ENCODE measurements at places on chromosomes 1 and 21.
A peak's percentile ranks its signal among the peaks of the same experiment; 100 is the strongest.

DNA sequence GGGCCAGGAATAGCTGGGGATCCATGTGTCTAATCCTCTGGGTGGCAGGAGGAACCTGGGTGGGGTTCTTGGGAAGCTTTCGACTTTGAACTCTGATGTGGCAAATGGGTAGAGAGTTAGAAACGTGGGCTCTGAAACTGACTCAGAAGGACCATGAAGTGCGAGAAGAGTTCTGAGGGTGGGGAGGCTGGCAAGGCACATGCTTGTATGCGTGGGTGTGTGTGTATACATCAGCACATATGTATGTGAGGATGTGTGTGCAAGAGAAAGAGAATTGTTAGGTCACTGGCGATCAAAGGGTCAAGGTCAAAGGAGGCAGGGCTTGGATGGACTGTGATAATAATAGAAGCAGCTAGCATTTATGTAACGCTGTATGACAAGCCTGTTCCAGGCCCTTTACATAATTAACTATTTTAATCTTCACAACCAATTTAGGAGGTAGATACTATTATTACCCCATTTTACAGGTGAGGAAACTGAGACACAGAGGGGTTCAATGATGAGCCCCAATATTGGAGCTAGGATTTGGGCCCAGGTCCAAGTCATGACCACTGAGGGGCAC is 84.5 kb upstream of the POU3F1 start:
- no peak for DNase-seq

- no peak for DNase-seq
Measured at GRCh38 chr21:28152732-28153131, 839.9 kb downstream of the LTN1 start.

DNA sequence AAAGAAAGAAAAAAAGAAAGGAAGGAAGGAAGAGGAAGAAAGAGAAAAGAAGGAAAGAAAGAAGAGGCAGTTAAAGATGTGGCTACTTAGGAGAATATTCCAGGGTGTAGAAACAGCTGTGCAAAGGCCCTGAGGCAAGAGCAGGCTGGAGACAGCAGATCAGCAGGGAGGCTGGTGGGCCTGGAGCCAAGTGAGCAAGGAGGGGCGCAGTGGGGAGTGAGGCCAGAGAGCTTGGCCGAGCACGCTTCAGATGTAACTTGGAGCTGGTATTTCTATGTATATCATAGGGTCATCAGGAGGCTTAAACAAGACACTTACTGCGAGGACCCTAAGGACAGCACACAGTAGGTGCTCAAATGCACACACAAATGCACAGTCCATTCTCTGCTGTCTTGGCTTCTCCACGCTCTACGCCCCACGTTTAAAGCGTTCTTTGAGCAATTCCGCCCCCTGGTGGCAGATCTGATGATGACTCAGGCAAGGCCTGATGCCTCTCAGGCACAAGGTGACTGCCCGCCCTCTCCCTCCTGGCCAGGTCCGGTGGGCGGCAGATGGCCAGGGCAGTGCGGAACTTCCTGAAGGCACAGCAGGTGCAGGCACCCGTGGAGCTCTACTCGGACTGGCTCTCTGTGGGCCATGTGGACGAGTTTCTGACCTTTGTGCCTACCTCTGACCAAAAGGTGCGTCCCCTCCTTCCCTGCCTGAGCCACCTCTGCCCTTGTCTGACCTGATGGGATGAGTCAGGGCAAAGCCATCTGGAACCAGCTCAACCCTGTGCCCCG is 11.9 kb upstream of the PADI3 start:
- DNase-seq = peak; percentile 72

DNA sequence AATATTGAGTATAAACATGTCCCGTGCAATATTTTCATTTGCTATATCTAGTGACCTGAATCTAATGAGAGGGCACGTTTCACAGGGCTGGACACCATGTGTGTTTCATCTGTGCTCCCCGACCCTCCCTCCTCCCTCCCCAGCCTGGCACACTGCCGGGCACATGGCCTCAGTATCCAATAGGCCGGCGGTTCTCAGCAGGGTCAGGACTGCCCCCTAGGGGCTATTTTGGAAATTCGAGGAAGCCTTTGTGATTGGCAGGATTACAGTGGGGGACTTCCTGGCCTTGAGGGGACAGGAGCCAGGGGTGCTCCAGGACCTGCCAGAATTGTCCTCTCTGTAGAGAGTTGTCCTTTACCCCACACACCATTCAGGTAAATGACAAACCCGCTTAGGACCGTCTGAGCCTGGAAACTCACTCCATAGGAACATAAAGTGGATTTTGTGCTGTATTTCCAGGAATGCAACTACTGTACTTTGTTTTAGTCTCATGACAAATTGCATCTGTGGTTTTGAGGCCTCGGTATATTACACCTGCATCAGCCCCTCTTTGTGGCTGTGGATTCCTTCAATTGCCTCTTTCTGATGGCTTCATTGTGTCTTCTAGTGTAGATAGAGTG is 109.5 kb upstream of the SIM2 start:
- DNase-seq = peak; percentile 2

DNA sequence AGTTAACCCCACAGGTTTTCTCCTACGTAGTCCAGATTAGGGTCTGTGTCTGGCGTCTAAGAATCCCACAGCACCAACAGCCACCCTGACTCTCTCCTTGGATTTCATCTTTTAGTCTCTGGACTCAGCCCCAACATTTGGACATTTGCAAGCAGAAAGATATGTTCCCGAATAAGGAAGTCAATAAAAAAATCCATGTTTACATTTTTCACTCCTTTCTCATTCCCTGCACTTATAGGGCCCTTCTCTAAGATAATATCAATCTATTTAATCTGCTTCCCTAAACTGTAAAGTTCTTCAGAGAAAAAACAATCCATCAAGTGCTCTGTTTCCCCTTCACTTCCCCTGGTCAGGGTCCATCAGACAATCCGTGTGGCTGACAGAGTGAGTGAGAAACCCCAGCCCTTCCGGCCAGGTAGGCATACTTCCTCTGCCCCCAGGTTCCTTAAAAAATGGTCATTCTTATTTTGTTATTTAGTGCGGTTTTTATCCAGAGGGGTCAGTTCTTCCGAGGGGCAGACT is 105.9 kb upstream of the CDC42BPA start:
- no peak for DNase-seq

DNA sequence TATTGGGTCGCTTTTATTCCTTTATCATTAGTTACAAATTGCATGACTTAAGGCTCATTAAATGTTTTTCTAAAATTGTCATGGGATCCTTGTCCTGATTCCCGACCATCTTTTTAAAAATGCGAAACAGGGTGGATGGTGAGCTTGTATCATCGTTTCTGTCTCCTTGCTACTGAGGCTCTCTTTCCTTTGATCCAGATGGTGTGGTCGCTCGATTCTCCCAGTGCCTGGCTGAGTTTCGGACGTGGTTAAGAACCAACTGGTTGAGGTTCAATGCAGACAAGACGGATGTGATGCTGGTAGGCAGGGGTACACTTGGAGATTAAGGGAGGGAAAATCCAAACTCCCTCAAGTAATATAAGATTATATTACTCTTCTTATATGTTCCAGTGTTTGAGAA is 1.2 kb downstream of the MIER1 start:
- no peak for DNase-seq

GRCh38 chr1:90347366-90347765 is 352.5 kb downstream of the ZNF326 start:
- no peak for DNase-seq

GRCh38 chr1:15937706-15938168 is 38.2 kb downstream of the ZBTB17 start:
- DNase-seq = no peak

- DNase-seq = no peak
Measured at GRCh38 chr1:212104586-212105325, 69.2 kb downstream of the DTL start.

GRCh38 chr1:9590201-9590600 is 1.5 kb downstream of the TMEM201 start:
- DNase-seq = no peak

GRCh38 chr1:203509135-203509534 is 15.2 kb downstream of the OPTC start:
- DNase-seq = no peak

DNA sequence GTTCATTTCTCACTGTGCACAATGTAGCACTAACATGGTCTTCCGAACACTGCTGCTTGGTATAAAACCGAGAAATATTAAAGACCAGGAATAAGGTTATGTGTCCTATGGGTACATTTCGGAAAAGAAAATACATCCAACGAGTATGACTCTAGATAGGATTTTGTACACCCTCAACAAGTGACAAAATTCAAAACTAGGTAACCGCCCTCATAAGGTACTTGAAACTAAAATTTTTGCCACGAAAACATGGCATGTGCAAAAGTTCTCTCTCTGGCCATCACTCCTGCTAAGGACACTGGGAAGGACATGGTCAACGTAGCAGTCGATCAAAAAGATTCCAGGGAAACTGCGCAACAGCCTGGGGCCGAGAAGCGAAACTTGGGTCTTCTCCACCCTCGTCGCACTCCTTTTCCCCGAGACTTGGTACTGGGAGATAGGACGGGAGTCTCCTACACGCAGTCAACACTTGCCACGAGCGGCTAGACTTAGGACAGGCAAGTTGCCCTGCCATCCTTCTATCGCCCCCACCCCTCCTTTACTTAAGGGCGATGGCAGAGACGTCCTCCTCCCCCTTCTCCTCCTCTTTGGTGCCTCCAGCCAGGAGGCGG is 338 bp upstream of the TOR1AIP1 start:
- DNase-seq = no peak

- no peak for DNase-seq
Measured at GRCh38 chr1:26772687-26773086, 15.1 kb upstream of the PIGV start.

- DNase-seq = no peak
Measured at GRCh38 chr1:168561989-168562388, 14.4 kb upstream of the XCL1 start.

DNA sequence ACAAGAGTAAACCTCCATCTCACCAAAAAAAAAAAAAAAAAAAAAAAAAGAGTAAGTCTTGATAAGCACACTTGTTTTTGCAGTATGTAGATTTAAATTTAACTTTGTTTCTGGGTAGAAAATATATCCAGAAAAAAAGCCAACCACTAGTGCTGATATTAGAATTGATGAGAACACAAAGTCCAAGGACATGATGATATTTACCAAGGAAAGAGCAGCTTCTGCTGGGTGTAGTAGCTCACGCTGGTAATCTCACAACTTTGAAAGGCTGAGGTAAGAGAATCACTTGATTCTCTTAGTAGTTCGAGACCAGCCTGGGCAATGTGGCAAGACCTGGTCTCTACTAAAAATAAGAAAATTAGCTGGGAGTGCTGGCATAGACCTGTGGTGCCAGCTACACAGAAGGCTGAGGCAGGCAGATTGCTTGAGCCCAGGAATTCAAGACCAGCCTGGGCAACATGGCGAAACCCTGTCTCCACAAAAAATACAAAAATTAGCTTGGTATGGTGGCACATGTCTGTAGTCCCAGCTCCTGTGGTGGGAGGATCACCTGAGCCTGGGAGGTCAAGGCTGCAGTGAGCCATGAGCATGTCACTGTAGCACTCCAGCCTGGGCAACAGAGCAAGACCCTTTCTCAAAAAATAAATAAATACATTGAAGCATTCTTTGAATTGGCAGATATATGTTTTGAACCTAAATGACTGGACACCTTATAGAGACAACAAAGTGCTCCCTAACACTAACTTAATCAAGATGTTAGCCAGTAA is 63.6 kb upstream of the CACYBP start:
- DNase-seq = no peak

DNA sequence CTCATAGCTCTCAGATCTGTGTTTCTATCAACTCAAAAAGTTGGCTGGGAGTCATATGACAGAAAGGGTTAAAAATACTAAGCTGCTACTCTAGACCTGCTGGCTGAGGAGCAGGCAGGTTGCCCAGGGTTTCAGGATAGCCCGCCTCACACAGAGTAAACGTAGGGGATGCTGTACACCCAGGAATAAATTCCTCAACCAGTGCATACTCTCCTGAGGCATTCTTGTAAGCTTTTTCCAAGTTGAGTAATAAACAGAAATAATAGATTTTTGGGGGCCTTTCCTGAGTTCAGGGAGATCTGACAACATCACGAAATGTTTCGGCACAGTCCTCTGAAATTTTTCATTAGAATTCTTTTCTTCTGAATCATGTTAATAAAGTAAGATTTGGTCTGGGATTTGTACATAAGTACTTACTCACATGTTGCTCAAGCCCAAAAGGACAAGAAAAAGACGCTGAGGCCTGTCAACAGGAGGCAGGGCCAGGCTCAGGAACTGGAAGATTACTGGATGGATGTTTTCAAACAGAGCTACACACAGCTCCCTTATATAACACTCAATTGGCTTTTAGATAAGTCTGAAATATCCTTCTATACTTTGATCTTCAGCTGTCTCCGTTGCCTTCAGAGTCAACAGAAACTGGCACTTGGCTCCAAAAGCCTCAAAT is 41.0 kb downstream of the TGFBR3 start:
- no peak for DNase-seq

DNA sequence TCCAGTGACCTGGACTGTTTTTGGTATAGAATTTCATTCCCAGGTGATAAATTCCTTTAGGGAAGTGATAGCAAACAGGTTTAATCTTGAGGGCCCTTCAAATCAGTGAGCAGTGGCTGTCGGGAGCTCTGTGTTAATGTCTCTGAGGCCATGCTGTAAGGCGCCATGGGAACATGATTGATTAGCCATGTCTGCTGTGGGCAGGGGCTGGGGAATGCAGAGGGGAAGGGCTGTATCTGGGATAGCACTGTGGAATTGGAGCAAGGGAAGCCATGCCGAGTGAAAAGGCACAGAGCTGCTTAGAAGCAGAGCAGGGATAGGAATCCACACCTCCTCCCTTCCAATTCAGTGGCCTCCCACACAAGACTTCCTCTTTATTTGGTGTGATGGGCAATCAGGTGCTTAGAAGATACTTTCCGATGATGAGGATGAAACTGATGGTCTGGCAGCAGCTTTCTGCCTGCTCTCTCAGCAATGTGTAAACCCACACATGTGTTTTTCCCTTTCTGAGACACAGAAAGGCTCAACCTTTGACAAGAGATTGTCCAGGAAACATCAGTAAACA is 83.8 kb upstream of the SSX2IP start:
- no peak for DNase-seq

GRCh38 chr1:66283622-66284041 is 250.3 kb upstream of the SGIP1 start:
- no peak for DNase-seq

DNA sequence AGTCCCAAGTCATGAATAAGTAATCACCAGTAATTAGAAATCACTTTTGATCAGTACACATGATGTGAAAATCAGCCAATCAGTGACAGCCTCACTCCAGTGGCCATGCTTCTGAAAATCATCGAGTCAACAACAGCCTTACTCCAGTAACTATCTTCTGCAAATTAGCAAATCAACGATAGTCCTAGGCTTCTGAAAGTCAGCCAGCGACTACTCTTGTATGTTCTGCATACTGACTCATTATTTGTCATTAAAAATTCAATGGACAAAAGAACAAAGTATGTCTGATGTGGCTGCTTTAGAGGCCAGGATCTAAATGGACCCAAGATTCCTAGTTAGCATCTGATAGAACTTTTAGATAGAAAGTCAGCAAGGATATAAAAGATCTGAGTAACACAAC is 102.5 kb downstream of the GPR52 start:
- no peak for DNase-seq

- DNase-seq = no peak
Measured at GRCh38 chr1:212922016-212922415, 28.3 kb upstream of the VASH2 start.

GRCh38 chr1:1114431-1114830 is 1.5 kb downstream of the C1orf159 start:
- no peak for DNase-seq

Data from NCI-H1048 (cell line).